Activated CD4-positive, alpha-beta T cell treated with anti-CD3 and anti-CD28 coated beads, Interleukin-2, amount 10 ng/mL, durations not matched to agents 7 days and 5 days (primary cell): ENCODE measurements at places on chromosomes 1 and 21. TPM values are rescaled to one million over a fixed set of nuclear protein-coding genes. Genes with fewer than 3 reads are reported as not detected.

DNA sequence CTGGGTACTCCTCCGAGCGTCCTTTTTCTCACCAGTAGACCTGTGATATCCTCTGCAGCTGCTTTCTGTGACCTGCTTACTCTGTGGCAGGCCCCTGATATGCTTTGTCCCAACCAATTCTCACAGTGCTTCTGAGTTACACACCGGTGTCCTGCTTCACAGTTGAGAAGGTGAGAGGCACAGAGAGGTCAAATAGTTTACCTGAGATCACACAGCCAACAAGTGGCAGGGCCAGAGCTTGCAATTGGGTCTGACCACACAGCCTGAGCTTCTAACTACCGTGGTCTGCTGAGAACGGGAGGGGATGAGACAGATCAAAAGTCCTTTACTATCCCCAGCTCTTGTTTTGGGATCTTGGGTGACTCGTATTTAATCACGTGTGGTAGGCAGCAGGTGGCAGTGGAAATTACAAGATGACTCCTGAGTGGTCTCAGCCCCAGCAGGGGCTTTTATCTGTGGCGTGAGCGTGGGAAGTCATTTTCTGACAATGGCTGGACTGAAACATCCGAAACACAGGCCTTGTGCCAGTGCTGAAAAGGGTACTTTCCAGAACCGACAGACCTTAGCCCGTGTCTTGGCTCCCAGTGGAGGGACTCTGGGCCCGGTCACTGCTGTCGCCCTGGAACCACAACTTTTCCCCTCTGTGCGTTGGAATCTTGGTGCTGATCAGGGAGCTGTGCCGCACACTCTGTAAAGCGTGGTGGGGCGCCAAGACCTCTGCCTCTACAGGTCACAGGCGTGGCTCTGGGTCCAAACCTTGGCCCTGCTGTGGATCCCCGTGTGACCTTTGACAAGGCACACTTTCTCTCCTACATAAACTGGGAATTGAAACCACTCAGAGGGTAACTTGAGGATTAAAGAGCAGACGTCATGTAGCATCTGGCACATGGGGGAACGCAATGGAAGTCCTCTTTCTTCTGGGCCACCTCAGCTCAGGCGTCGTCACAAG lies 11.9 kb downstream of the THEMIS2 start:
- H3K36me3 ChIP-seq = peaks cover 52% of the 10 kb centered on the region
- H3K27ac ChIP-seq = peak overlapping the region; percentile 16
- no peaks in the 10 kb centered on the region for H3K27me3 ChIP-seq
- H3K4me1 ChIP-seq = peaks cover 42% of the 10 kb centered on the region

- DNase-seq = peak; percentile 15
- no peaks in the 10 kb centered on the region for H3K36me3 ChIP-seq
- H3K4me1 ChIP-seq = no peaks in the 10 kb centered on the region
These were observed 7.0 kb upstream of the SMCP start for GRCh38 chr1:152870831-152871730.

DNA sequence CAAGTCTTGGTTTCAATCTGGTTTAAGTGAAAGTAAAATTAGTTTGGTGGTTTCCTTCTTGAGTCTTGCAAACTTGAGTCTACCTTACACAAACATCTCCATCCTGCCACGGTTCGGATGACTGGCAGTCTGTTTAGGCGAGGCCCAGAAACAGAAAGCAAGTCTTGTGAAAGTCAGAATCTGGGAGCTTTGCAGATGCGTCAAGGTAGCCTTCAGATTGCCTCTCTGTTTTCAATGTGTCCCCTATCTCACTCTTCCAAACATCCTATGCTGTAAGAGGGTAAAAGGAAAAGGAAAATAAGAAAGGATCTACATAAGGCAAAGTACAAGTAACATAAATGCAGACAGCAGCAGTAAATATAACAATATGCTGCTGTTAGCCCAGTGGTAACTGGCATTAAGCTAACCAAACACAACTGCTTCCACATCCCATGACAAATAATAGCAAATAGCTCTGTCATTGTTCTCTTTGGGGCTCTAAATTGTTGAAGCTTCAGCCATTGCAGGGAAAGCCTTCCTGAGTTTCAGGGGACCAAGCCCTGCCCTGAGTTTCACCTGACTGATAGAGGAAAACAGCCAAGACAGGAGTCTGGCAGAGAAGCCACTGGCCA lies 26.2 kb upstream of the C1orf105 start:
- no peaks in the 10 kb centered on the region for H3K27me3 ChIP-seq
- peaks cover 9% of the 10 kb centered on the region for H3K36me3 ChIP-seq
- peak; percentile 87 for DNase-seq
- H3K4me1 ChIP-seq = peaks cover 65% of the 10 kb centered on the region

- H3K4me1 ChIP-seq = peaks cover 4% of the 10 kb centered on the region
- H3K27ac ChIP-seq = no peak overlapping the region
- no peak for DNase-seq
- H3K27me3 ChIP-seq = peaks cover 17% of the 10 kb centered on the region
- no peaks in the 10 kb centered on the region for H3K36me3 ChIP-seq
These were observed 116.0 kb downstream of the ETS2 start for GRCh38 chr21:38921511-38922251.

GRCh38 chr1:71944006-71944405 lies 338.3 kb downstream of the NEGR1 start:
- H3K4me1 ChIP-seq = no peaks in the 10 kb centered on the region
- no peak for DNase-seq
- no peak overlapping the region for H3K27ac ChIP-seq
- no peak overlapping the region for H3K4me3 ChIP-seq

The CAPN9 gene
- not detected for total RNA-seq

The GLRX2 gene
- 19.5 TPM for total RNA-seq

The SLFNL1 gene
- total RNA-seq = 0.56 TPM

The KIAA0040 gene
- 67.1 TPM for total RNA-seq

The ZMYND12 gene
- total RNA-seq = 0.56 TPM

The ADGRB2 gene
- 0.31 TPM for total RNA-seq
